ENCODE measurements at places on chromosomes 6 and 20.

DNA sequence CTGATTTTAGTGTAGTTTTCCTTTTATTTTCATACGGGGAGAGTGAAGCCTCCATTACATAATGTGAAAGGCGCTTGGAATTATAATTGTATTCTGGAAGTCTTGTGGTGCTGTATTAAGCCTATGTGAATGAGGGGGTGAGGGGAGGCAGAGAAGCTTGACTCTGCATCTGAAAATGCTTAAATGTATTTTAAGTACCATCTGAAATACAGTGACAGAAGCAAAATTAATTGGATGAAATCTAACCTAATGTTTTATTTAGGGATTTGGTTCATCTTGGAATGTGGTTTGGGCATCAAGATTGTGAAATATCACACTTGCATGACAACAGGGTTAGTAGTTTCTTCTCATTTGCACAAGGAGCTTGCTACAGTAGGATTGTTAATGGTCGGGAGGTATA is 41.2 kb downstream of the TMEM200A start:
- no peak for DNase-seq

- DNase-seq = no peak
These were observed 423.1 kb downstream of the MAFB start for GRCh38 chr20:40265825-40266533.

DNA sequence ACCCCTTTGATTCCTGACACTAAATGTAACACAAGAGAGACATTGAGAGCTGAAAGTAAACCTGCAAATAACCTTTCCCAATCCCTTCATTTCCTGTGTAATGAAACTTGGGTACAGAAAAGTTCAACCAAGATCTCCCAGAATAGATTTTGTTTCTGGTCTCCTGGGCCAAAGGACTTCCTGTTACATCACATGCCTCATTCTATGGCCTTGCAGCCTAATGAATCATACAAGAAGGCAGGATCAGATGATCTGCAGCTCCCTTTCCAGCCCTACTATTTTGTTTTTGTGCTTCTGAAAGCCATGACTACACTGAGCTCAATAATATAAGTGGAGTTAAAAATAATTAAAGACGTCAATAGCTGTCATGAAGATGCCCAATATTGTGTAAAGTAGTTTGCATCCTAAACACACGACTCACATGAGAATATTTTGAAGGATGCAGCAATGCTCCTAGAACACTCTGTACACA is 73.4 kb upstream of the NOX3 start:
- DNase-seq = peak; percentile 29

- no peak for DNase-seq
These were observed 607.6 kb upstream of the MAN1A1 start for GRCh38 chr6:119957195-119957594.

GRCh38 chr20:40422656-40423055 is 266.4 kb downstream of the MAFB start:
- DNase-seq = no peak

GRCh38 chr6:142653710-142654420 is 291.1 kb downstream of the HIVEP2 start:
- DNase-seq = no peak

DNA sequence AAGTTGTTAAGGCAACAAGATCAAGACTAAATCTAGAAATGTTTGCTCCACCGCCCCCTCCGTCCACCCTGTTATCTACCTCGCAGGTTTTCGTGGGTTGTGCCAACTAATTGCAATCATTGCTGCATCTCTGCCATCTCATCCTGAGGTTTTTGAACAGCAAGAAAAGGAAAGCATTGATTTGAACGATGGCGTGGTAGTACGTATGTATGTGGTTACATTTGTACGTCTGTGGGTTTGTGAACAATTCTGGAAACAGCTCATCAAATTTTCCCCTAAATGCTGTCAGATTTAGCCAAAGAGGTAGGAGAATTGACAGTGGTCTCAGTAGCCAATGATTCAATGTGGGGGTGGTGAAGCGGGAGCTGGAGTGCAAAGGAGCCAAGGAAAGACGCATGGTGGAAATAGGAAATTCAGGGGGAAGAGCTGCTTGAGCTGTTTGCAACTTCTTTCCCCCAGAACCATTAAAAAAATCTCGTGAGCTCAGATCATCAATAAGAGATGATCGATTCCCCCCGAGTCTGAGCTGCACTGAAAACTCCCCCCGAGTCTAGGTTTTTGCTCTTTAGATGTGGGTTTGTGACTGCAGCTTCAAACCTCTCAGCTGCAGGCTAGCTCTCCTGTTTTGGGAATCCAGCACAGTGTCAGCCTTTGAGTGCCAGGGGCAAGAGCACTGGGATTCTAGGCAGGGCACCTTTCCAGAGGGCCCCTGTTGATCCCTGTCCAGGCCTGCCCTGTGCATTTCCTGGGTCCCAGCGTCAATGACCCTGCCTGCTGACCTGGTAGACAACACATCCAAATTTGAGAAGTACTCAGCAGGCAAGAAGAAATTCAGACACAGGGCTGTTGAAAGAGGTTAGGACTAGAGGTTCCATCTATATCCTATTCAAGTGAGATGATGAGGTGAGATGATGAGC is 72.6 kb upstream of the LY86 start:
- DNase-seq = no peak

GRCh38 chr6:21118216-21118780 is 475.3 kb upstream of the SOX4 start:
- no peak for DNase-seq

DNA sequence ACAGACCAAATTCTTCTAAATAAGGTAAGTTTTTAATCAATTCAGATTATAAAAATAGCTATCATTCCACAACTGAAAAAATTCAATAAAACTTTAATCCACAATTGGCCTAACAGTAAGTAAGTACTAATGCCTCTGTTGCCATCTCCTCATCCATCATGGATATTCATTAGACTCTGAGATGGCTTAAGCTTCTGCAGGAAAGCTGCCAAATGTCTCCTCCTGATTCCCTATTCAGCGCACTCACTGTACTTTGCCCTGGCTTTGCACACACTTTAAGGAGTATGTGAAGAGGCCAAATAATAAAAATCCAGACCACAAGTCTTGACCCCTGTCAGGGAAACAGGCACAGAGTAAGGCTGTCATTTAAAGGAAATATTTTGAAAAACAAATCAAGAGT is 23.6 kb downstream of the PGM3 start:
- no peak for DNase-seq

GRCh38 chr6:70107852-70108629 is 194.8 kb downstream of the COL9A1 start:
- DNase-seq = peak; percentile 9

- no peak for DNase-seq
These were observed 199.2 kb upstream of the NT5E start for GRCh38 chr6:85250586-85251220.

- no peak for DNase-seq
These were observed 4.6 kb downstream of the AFDN start for GRCh38 chr6:167831281-167831828.

- DNase-seq = no peak
These were observed 3.9 kb downstream of the HMGA1 start for GRCh38 chr6:34240329-34241248.

- DNase-seq = peak; percentile 1
These were observed 260.0 kb downstream of the C6orf118 start for GRCh38 chr6:165049362-165049761.

- no peak for DNase-seq
These were observed 68.5 kb downstream of the FOXC1 start for GRCh38 chr6:1678201-1678600.

GRCh38 chr6:156657296-156657695 is 119.9 kb upstream of the ARID1B start:
- DNase-seq = no peak

- DNase-seq = no peak
These were observed 4.2 kb downstream of the MMP9 start for GRCh38 chr20:46012921-46013320.

DNA sequence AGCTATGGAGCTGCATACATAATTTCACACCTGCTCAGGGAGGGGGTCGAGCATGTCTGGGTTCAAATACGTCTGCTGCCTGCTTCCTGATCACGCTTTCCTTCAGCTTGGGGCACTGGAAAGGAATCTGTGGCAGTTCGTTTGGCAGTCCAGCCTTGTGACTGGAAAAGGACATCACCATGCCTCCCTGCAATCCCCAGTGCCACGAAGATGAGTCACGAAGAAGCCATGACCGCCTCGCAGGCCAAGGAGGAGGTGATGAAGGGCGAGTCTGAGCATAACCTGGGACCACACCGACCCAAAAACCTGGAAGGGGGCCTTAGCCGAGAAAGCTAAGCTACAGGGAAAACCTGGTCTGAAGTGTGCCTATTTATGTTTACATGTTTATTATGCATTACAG is 13.1 kb downstream of the JAG1 start:
- no peak for DNase-seq

GRCh38 chr20:48350313-48350988 is 477.3 kb downstream of the PREX1 start:
- DNase-seq = no peak

GRCh38 chr6:130529569-130530149 is 163.8 kb downstream of the TMEM200A start:
- DNase-seq = no peak

DNA sequence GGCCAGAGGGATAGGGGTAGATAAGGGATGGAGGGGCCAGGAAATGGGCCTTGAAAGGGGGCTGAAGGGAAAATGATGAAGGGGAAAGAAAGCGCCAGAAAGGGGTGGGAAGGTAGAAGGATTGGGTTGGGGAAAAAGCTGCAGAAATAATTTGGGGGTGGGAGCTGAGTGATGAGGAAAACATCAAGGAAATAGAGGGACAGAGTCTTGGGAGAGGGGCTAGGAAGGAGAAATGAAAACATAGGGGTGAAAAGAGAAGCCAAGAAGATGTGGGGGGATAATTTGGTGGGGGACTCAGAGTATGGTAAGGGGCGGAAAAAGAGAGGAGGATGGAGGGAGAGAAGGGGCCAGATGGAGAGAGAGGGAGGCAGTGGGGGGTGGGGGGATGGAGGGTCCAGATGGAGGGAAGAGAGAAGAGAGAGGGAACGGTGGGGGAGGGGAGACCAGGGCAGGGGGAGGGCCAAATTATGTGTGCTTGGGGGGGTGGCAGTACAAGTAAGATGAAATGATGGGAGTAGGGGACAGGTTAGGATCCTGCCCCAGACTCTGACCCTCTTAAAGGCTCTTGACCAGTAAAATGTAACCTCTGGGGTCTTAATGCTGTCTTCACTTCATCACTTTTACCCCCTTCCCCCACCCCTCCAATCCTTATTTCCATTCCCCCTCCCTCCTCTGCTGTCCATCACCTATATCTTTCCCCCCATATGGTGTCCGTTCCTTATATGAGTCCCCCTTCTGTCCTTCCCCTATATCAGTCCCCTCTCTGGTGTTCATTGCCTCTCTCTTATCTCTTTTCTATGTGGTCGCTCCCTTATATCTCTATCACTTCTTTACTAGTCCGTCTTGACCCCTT is 852 bp downstream of the SYNGAP1 start:
- no peak for DNase-seq

DNA sequence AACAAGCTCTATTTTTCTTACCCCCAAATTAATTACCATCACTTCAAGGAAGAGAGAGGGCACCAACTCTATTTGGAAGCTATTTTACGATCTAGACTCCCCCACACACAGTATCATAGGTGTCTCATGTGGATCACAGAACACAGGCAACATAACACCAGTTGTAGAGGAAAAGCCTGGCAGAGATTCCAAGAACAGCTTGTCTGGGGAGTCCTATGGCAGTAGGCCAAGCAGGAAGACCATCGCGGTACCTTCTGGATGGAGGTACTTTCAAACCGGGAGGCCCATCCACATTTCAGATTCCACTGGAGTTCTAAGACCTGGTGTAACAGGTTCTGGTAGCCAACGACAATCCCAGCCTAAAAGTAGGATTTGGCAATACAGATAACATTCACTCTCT is 37.6 kb upstream of the SPDEF start:
- no peak for DNase-seq

DNA sequence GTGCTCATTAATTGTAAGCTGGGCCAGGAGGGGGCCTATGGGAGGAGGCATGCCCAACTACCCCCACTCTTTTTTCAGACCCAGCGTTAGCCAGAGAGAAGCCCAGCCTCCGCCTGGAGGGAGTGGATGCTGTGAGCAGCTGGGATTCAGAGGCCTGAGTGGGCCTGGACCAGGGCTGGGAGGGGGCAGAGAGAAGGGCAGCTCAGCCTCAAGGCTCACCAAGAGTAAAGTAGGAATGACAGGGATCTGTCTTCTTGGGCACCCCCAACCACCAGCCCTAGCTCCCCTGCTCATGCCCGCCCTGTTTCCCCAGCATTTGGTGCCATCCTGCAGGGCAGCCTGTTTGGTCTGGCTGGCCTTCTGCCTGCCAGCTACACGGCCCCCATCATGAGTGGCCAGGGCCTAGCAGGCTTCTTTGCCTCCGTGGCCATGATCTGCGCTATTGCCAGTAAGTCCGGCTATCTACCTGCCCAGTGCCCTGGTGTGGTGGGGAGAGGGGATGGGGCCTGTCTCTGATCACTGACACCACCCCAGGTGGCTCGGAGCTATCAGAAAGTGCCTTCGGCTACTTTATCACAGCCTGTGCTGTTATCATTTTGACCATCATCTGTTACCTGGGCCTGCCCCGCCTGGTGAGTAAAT is 6.8 kb downstream of the SLC29A1 start:
- no peak for DNase-seq

- DNase-seq = no peak
These were observed 91.8 kb downstream of the CHD6 start for GRCh38 chr20:41526327-41526726.

- no peak for DNase-seq
These were observed 36.1 kb upstream of the CEP162 start for GRCh38 chr6:84263557-84263956.

- DNase-seq = no peak
These were observed 20.1 kb downstream of the ZNF831 start for GRCh38 chr20:59183751-59184150.

- no peak for DNase-seq
These were observed 190.2 kb downstream of the TSHZ2 start for GRCh38 chr20:53162251-53162835.

DNA sequence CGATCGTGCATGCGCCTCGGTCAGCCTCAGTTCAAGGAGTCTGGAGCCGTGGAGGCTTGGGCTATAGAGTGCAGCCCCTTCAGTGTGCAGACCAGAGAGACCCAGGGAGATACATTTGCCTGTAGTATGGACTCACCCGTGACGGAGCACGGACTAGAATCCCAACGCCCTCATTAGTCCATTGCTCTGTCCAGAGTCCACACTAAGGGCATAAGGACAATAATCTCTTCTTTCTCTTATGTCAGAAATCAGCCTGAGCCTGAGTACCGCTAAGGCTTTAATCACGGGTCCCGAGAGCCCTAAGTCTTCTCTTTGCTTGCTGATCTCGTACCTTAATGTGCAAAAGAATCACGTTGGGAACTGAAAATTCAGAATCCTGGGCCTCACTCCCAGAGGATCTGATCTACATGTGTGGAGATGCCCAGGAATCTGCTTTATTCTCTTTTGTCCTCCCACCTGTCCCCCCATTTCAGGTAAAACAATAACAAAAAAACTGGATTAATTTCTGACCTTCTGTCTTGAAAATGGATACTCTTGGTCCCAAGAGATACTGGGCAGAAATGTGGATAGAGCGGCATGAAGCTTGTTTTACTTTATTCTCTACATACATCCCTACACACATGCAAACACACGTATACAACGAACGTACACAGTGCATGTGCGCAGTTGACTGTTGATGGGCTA is 671 bp downstream of the BPHL start:
- peak; percentile 76 for DNase-seq

- no peak for DNase-seq
These were observed 37.3 kb upstream of the BPIFA2 start for GRCh38 chr20:33130568-33131061.
